ENCODE measurements at places on chromosomes 4 and X.

DNA sequence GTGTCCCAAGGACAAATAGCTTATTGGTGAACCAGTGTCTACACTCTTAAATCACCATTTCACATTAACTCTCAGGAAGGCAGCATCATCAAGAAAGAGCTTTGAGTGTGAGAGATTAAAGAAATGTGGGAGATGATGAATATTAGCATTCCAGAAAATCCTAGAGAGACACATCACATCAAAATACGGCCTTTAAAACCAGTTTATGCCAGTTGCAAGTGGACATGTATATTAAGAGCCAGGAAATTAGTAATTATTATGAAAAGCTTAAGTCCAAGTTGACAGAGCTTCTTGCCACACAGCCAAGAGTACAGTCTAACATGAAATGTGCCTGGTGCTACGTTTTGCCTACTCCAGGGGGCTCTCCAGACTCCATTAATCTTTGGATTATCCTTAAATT, 503.0 kb upstream of the BOD1L1 start:
- no peak for DNase-seq

DNA sequence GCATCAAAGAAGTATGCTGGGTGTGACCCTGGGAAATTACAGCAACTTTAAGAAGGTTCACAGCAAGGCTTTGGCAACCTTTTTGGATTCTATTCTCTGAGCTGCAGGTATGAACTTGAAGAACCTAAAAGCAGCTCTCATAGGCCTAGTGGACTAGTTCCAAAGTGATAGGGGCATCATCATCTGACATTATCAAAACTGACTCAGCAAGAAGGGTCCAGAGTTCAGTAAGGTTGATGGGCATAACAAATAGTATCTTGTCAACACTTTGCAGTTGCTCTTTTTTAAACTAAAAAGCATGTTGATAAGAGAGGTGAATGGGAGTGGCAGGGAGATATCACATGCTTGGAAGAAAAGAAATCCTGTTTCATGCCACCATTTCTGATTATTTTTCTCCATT, 249.3 kb downstream of the ZNF674 start:
- no peak for DNase-seq

DNA sequence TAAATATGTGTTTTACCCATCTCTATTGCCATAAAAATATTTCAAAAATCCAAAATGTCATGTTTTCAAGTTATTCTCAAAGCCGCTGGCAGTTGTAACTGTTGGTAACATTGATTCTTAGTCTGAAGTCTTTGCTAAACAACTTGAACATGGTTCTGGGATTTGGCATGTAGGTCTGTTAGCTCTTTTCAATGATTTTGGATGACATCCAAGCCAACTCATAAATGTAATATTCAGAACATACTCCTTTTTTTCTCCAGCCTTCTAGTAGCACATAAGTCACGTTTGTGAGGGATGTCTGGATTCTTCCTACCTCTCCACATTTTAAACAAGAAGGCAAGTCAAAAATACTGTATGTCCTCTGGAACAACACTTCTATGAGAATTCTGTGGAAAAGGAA, 305.3 kb downstream of the PRR32 start:
- DNase-seq = no peak

GRCh38 chrX:12956704-12957534, 18.0 kb upstream of the TMSB4X start:
- DNase-seq = peak; percentile 88

- DNase-seq = peak; percentile 77
Observed at GRCh38 chrX:23732704-23733103, 10.4 kb downstream of the ACOT9 start.

- DNase-seq = no peak
Observed at GRCh38 chr4:55808186-55808585, 11.4 kb upstream of the EXOC1L start.

DNA sequence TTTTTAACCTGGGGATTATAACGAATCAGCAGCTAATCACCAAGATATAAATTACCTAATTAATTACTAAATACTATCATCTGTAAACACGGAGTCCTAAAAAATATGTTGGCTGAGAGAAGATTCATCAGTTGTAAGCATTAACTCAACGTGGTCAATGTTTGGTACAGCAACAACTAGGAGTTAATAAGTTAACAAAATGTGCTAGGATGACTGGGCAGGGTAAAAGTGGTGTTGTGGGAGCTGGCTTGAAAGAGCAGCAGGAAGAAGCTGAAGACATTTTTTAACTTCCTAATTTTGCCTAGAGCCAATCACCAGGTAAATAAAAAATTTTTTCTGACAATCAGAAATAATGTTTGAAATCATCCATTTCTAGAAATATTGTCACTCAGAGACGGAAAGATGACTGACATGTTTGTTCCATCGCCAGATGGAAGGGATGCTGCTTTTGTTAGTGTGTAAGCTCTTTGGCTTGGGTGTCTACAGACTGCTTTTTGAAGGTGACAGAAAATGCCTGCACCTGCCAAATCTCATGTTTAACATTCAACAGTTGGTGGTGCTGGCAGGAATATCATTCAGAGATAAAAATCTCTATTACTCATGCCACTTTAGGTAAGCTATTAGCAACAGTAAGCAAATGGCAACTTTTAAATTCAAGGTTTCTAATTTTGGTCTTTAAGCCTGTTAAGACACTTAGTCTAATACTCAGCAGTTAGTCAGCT, 1126.9 kb downstream of the STPG2 start:
- DNase-seq = no peak

- DNase-seq = peak; percentile 79
Observed at GRCh38 chr4:78627046-78627965, 75.7 kb downstream of the ANXA3 start.

GRCh38 chr4:48420144-48420543, 63.0 kb upstream of the SLC10A4 start:
- no peak for DNase-seq

GRCh38 chr4:171849686-171850222, 36.5 kb downstream of the GALNTL6 start:
- no peak for DNase-seq

- no peak for DNase-seq
Observed at GRCh38 chrX:135345107-135345589, 35.9 kb downstream of the ETDC start.

All from MM.1S (cell line).